ENCODE measurements at places on chromosomes 5 and 9.

DNA sequence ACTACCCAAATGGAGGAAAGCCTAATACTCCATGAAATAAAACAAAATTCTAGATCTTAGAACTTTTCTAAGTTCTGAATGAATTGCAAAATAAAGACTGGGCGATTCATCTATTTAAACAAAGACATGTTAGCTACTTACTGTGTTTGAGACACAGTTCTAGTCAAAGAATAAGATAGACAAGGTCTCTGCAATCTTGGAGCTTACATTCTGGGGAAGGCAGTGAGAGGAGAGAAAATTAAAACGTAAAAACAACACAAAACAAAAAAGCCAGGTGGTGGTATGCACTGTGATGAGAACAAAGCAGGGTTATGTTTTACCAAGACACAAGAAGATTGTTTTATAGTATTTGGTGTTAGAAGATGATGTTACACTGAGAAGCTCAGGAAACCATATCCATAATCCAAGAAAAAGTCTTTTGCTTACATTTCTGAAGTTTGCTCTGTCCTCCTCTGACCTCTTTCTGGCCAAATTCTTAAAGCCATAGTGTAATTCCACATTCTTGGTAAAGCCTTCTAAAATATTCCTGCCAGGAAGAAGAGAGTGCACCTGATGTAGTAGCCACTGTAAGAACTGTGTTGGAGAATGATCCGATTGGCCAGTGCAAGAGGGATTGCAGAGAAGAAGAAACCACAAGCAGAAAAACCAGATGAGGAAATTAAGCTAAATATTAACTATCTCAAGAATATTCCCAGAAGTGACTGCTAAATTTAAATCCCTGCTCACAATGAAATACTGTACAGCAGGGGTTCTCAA lies 218.4 kb downstream of the PCSK1 start:
- no peak for DNase-seq

DNA sequence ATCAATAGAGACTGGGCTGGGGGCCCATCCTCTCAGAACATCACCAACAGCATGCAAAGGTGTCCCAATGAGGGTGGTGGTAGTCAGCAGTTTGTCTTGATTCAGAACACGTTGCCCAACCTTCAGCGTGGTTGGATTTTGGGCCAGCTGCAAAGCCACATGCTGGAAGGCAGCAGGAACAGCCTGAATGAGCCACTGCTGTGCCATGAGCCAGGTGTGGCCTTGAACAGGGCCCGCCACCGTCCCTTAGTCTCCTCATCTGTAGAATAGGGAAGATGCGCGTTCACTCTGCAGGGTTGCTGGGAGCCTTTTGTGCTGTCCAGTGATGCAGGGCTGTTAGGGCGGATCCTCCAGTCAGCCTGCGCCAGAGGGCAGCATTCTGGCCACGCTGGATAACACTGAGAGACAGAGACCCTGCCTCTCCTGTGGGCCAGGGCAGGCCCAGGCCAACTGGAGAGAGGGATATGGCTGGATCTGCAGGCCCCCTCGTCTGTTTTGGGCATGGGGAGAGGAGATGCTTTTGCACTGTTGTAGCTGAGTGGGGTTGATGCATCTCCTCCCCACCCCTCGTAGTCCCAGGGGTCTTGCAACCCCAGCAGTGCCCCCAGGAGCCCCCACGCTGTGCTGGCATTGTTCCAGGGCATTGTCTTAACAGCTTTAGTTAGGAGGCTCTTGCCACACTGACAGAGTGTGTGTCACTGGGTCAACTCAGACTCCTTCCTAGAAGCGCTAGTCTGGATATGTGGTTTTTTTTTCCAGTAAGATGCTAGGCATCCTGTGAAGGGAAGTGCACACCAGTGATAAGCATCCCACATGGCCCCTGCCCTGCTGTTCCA lies 42.1 kb downstream of the SLC46A2 start:
- no peak for DNase-seq

GRCh38 chr9:120531683-120532300 lies 48.2 kb downstream of the CDK5RAP2 start:
- peak; percentile 67 for DNase-seq

DNA sequence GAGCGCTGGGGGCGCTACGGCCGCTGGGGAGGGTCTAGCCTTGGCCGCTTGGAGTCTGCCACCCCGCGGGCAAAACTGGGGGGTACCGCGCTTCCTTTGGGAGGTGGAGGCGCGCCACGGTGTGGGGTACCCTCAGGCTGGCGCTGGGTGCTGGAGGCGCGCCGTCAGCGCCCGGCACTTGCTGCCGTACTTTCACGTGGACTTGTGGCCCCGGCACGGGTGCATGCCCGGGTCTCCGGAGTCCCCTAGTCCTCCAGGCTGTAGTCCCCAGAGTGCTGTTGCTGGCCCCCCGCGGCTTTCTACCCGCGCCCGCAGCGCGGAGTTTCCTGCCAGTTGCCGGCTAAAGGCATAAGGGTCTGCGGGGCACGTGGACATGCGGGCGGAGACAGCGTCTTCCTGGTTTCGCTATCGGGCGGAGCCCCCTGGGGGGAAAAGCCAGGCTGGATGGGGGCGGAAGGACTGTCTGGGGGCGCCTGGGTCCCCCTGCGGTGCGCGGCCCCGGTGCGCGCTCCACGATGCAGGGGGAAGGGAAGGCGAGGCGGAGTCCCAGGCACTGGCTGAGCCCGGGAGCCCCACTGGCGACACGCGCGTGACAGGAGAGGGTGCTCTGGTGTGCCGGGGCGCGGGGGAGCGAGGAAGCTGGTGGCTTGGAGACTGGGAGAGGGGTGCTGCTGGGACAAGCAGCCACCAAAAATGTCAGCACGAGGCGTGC lies 666 bp downstream of the PPARGC1B start:
- peak; percentile 69 for DNase-seq

DNA sequence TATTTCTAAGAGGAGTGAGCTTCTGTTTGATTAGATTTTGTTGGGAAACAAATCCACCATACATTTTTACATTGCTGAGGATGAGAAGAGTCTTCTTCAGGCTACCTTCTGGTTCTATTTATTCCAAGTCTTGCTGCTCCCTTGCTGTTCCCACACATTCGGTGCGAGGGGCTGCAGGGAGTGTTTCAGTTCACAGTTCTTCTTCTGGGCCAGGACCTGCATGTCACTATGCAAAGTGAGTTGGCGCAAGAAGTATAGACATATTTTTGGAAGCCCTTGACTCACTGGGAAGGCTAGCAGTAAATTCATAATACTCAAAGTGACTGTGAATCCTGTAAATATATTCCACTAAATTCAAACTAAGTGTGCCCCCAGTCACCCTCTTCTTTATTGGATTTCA lies 657.9 kb downstream of the TAF11L14 start:
- DNase-seq = no peak

DNA sequence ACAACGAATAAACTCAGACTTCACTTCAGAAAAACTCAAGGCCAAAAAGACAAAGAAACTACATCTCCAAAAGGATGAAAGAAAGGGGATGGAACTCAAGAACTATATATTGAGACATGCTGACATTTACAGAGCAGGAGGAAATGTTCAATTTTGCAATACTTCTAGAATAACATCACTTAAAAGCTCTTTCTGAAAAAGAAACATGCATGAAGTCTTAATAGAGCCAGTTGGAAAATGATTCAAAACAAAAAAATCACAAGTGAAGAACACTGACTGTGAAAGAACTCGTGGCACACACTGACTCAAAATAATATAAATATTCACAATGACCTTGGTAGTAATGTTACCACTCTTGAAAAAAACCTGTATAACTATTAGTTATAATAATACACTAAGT lies 267.8 kb upstream of the NREP start:
- no peak for DNase-seq

- no peak for DNase-seq
These were observed 12.1 kb upstream of the C5orf63 start for GRCh38 chr5:127085371-127085770.

- no peak for DNase-seq
These were observed 2.1 kb downstream of the C9orf78 start for GRCh38 chr9:129832982-129833381.

DNA sequence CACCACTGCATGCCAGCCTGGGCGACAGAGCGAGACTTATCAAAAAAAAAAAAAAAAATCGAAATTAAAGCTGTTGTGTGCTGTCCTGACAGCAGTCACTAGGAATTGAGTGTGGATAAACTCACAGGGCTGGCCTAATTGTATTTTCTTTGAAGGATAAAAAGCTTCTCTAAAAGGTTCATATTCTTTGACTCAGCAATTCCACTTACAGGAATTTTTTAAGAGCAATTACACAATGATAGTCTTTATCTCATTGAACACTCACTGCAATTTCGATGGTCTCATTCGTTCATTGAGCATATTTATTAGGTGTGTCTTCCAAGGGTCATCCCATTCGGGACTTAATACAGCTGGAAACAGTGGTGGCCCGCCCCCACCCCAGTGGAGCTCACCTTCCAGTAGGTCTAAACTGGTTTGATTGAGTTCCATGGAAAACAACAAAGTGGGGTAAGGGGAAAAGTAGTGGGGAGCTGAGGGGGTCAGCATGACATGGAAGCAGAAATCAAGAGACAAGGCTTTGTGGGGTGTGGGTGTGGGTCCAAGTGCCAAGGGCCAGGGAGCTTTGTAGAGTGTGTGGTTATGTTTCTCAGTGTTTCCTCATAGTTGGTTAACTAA lies 6.7 kb downstream of the CDK9 start:
- no peak for DNase-seq

DNA sequence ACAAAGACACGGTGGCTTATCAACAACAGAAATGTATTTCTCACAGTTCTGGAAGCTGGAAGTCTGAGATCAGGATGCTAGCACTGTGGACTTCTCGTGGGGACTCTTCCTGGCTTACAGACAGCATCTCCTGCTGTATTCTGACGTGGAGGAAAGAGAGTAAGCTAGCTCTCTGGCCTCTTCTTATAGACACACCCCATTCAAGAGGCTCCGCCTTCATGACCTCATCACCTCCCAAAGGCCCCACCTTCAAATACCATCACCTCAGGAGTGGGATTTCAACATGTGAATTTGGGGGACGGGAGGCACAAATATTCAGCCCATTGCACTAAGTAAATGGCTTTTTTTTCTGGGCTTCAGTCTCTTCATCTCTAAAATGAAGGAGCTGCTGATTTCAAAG lies 27.6 kb downstream of the KCNMB1 start:
- no peak for DNase-seq

- no peak for DNase-seq
These were observed 19.1 kb downstream of the TMEM232 start for GRCh38 chr5:110707260-110707844.

DNA sequence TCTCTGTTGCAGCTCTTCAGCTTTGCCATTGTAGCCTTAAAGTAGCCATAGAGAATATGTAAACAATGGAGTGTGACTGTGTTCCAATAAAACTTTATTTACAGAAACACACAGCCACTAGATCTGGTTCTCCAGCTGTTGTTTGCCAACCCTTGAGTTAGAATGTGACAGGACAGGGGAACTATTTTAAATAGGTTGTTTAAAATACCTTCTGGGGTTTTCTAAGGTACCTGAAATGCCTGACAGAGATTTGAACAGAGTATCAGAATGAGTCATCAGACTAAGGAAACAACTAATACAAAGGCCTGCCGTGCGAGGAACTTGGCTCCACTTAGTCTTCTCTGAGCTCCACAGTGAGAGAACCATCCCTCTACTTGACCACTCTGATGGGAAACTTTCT lies 85.4 kb downstream of the HSD17B4 start:
- DNase-seq = no peak

DNA sequence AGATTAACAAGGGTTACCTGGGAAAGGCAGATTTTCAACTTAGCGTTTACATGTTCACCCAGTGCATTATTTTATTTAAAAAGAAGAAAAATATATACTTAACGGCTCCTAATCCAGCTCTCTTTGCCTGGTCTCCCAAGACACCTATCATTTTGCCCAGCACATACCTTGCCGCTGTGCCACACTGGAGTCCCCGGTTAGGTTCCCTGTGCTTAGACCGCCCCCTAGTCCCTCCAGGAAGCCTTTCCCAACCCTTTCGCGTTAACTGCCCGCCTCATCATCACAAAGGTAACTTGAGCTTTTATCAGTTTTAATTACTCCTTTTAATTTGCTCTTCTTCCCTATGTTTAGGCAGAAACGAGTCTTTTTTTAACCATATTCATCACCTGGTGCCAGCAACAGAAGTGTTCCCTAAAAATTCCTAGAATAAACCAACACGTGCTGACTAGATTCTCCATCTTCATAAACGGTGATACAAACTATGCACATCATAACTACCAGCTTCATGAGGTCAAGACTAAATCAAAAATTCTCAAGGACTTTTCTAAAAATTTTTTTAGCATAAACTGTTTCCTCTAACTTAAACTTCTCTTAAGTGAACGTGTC lies 19.7 kb downstream of the DNAJA1 start:
- DNase-seq = peak; percentile 71

DNA sequence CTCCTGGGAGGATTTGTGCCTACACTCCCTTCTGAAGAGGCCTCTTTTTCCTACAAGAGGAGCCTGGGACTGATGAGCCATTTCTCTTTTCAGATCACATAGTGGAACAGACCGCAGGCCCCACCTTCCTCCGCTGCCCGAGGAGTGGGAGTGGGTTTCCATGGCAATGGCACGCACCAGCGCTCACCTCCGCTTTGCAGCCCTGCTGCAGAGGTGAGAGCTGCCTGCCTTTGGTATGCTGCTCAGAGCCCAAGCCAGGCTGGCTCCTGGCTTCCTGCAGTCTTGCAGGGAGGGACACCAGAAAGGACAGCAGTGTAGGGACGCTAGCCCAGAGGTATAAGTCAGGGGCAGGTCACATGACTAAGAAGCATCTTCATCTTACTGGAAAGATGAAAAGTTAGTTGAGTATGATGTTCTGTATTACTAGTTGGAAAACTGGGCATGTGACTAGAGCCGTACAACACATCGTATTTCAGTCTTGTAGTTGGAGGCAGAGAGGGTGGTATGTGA lies 12.4 kb downstream of the PTTG1 start:
- no peak for DNase-seq

GRCh38 chr5:169131616-169132301 lies 169.2 kb downstream of the SLIT3 start:
- no peak for DNase-seq

Measured in D341Med (cell line).